ENCODE measurements at places on chromosomes 3 and 15.

- ATAC-seq = no peak
Observed at GRCh38 chr3:37491776-37492175, 317.4 kb upstream of the LRRFIP2 start.

GRCh38 chr3:14378415-14378814 lies 24.0 kb upstream of the SLC6A6 start:
- no peak for ATAC-seq

GRCh38 chr3:167671878-167672427 lies 18.2 kb upstream of the WDR49 start:
- no peak for ATAC-seq

- ATAC-seq = peak; percentile 51
Observed at GRCh38 chr3:190326930-190327329, 4.7 kb upstream of the CLDN1 start.

GRCh38 chr3:66722675-66723074 lies 221.9 kb upstream of the LRIG1 start:
- ATAC-seq = peak; percentile 88

DNA sequence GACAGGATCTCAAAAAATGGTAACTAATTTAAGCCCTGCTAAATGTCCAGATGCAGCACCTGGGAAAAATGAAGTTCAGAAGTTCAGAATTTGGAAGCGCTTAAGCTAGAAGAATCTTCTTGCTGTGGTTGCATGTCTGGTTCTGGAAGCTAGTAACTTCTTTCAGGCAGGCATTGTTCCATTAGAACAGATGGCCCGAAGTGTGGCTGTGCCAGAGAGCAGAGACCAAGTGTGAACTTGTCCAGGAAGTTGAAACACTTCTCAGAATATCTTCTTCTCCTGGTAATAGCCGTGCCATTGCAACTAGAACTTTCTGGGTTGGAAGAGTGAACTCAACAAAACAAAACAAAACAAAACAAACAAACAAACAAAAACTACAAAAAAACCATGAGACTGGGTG lies 80.0 kb downstream of the MITF start:
- peak; percentile 61 for ATAC-seq

GRCh38 chr3:162769564-162769963 lies 1273.0 kb downstream of the OTOL1 start:
- ATAC-seq = no peak

DNA sequence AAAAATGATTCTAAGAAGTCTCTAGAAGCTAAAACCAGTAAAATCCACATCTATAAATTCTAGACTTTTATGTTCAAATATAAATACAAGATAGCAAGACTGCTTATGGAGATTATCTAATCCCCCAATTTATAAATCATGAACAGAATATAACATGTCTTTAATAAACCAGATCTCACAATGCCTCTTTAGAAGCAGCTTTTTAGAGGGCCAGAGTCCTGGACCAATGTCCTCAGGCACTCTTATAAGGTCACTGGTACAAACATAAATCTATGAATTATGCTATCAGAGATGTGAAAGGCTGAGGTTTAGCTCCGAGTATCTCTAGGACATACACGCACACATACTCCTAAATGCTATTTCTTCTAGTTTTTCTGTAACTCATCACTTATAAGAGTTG lies 78.3 kb downstream of the ADAM10 start:
- ATAC-seq = no peak

GRCh38 chr15:38486936-38487335 lies 33.0 kb downstream of the FAM98B start:
- ATAC-seq = no peak

- peak; percentile 91 for ATAC-seq
Observed at GRCh38 chr15:80072285-80072994, 13.0 kb downstream of the ZFAND6 start.

DNA sequence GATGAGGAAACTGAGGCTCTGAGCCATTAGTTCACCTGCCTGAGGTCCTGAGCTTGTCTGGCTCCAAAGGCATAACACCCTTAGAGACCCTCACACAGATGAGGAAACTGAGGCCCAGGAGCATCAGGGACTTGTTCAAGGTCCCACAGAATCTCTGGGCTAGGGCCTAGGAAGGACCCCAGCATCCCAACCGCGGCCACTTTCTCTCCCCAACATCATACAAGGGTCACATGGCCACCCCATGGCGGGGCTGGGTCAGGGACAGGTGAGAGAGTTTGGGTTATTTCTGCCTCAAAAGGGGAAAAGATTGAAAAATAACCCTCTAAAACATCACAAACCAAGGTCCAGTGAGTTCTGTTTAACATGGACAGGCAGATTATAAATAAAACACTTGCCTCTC lies 6.7 kb downstream of the LINGO1 start:
- no peak for ATAC-seq

DNA sequence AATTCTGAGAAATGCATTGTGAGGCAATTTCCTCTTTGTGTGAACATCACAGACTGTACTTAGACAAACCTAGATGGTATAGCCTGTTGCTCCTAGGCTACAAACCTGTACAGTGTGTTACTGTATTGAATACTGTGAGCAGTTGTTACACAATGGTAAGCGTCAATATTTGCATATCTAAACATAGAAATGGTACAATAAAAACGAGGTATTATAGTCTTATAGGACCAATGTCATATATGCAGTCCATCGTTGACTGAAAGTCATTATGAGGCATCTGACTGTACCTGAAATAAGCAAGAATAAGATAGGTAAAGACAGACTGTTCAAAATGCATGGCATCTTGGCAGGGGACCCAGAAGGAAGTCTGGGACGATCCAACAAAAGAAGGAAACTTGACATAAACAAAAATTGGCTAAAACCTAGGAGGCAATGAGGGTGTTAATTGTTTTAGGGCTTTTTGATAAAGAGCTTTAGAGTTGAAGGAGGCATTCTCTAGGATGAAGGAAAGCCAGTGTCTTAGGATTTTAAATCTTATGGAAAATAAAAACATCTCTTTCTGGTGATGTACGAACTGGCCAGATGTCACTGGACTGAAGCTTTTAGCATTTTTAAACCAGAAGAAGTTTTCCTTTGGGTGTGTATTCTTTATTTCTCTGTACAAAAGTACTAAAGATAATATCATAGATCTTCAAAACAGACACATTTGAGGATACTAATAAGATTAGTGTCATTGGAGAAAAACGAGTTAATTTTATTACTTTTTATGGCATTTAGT lies 9.2 kb upstream of the SPRED1 start:
- ATAC-seq = no peak

DNA sequence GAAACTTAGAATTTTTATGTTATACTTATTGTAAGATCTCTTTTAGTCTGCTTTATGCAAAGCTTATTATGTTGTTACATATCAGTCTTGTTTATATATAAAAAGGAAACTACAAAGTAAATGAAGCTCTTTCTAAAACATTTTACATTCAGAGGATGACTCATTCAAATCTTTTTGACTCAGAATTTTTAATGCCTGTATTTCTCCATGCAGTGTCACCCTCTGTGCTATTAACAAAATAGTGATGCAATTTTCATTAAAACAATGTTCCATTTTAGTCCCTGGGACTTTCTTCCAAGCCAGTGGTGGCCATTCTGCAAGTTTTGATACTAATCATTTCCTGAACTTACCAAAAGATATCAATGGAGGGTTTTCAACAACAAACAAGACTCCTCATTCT lies 216.1 kb downstream of the NAALADL2 start:
- no peak for ATAC-seq

GRCh38 chr3:13266005-13266404 lies 154.1 kb downstream of the NUP210 start:
- no peak for ATAC-seq

- no peak for ATAC-seq
Observed at GRCh38 chr3:72012363-72012762, 227.4 kb upstream of the PROK2 start.

DNA sequence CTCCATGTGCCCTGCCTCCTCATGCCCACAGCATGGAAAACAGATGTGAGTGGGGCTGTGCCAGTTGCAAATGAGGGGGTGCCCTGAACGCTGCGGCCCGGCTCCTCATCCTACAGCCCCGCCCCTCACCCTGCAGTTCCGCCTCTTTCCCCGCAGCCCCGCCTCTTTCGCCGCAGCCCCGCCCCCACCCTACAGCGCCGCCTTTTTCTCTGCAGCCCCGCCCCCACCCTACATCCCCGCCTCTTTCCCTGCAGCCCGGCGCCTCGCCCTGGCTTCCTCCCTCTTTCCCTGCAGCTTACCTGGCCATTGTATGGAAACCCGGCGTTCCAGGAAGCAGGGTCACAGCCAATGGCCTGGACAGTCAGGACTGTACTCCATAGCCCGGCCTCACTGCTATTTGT lies 284.9 kb downstream of the TLE3 start:
- ATAC-seq = no peak

DNA sequence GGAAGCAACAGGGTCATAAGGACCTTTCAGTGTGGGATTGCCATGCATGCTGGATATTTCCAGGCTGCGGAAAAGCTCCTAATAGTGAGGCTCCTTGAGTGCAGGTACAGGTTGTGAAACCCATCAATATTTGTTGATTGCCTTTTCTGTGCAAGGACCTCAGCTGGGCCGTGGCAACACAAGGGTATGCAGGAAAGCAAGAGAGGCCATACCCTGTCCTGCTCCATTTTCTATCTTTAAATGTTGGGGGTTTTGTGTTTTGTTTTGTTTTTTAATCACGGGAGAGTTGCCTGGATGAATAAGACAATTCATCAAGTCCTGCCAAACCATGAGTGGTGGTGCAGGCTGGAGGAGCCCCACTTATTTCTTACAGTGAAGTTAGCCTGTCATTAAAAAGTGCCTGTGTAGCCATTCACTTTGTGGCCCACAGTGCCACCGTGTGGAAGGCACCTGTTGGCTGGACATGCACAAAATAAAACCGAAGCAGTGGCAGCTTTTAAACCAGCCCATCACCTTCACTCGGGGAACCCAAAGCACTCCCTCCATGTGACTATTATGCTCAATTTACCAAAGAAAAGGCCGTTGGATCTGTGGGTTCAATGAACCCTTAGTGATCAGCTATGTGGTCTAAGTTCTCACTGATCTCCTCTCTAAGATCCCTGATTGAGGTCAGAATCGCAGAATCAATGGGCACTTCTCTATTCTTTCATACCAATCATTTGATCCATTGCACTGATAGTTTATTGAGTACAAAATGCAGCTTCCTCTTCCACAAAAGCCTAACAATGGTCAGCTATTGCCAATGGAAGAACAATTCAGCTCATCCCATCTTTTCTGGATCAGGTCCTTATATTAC lies 42.2 kb downstream of the CLDN18 start:
- ATAC-seq = no peak

- no peak for ATAC-seq
Observed at GRCh38 chr3:32882603-32883025, 64.8 kb downstream of the TRIM71 start.

- no peak for ATAC-seq
Observed at GRCh38 chr3:153343988-153344782, 182.2 kb downstream of the RAP2B start.

DNA sequence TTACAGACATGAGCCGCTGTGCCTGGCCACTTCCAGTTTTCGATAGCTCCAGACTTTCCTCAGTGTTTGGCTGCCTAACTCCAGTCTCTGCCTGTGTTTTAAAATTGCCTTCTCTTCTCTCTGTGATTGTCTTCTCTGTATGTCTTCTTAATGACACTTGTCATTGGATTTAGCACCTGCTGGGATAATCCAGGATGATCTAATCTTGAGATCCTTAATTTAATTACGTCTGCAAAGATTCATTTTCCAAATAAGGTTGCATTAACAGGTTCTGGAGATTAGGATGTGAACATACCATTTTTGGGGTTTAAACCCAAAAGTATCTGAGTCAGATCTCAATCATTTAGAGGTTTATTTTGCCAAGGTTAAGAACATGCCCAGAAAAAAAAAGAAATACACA lies 222.2 kb upstream of the PDZRN3 start:
- ATAC-seq = no peak

- ATAC-seq = no peak
Observed at GRCh38 chr15:38559131-38559530, 5.5 kb downstream of the RASGRP1 start.

GRCh38 chr3:102354818-102355515 lies 79.8 kb upstream of the ZPLD1 start:
- no peak for ATAC-seq

DNA sequence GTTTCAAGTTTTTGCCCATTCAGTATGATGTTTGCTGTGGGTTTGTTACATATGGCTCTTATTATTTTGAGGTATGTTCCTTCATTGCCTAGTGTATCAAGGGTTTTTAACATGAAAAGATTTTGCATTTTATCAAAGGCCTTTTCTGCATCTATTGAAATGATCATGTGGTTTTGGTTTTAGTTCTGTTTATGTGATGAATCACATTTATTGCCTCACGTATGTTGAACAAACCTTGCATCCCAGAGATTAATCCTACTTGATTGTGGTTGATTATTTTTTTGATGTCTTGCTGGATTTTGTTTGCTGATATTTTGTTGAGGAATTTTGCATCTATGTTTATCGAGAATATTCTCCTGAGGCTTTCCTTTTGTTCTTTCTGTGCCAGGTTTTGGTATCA lies 39.4 kb downstream of the TMCO5A start:
- no peak for ATAC-seq

- no peak for ATAC-seq
Observed at GRCh38 chr15:75720787-75721479, 8.3 kb upstream of the CSPG4 start.
